ENCODE measurements at places on chromosomes 1 and 21.
A peak's percentile ranks its signal among the peaks of the same experiment; 100 is the strongest.

- no peak for DNase-seq
Measured at GRCh38 chr1:91696321-91696720, 189.6 kb downstream of the TGFBR3 start.

- DNase-seq, result no peak
Measured at GRCh38 chr21:43193651-43194302, 25.0 kb downstream of the CRYAA start.

GRCh38 chr1:232624546-232625281 lies 5.2 kb downstream of the SIPA1L2 start:
- no peak for DNase-seq

DNA sequence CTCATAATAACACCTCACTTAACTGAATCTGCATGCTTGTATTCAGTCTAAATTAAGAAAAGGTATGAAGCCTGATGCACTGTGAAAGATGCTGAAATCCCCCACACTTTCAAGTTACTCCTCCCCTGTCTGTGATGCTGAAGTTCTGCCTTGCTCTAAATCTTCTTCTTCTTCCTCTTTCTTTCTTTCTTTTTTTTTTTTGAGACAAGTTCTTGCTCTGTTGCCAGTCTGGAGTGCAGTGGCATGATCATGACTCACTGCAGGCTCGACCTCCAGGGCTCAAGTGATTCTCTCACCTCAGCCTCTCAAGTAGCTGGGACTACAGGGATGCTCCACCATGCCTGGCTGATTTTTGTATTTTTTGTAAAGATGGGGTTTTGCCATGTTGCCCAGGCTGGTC lies 231.0 kb upstream of the B3GALT2 start:
- no peak for DNase-seq

GRCh38 chr21:16078382-16078781 lies 348.6 kb downstream of the USP25 start:
- DNase-seq, result no peak

DNA sequence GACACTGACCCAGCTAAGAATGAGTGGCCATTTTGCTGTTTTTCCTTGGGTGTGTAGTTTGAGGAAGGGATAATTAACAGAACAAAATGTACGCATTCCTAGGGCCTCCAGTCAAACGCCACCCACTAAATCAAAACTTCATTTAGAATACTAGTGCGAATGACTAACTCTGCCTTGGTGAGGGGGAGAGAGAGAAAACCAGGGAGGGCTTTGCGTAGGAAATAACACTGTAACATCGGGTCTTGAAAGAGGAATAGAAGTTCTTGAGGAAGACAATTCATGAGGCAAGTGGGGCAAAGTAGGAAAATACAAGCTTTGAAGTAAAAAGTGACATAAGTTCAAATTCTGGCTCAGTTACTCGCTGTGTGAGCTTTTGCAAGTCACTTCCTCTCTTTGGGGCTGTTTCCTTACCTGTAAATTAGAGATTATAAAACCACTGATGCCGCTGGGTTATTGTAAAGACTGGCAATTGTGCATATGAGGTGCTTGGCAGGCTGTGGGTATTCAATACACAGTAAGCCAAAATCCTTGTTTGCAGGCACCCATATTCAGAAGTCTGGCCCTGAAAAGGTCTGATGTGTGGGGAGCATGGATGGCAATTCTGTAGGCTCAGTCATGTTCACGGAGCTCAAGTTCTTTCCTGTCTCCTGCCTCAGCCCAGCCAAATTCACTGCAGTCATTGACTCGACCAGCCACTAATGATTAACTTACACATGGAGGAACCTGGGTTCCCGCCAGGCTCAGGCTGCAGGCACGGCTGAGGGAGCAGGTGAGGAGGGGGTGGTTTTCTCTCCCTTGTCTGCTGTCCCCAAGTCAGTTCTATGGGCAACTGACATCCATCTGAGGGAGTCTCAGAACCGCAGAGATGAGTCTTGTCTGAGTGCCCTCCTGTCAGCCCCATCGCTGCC lies 140.3 kb upstream of the CSF3R start:
- no peak for DNase-seq

DNA sequence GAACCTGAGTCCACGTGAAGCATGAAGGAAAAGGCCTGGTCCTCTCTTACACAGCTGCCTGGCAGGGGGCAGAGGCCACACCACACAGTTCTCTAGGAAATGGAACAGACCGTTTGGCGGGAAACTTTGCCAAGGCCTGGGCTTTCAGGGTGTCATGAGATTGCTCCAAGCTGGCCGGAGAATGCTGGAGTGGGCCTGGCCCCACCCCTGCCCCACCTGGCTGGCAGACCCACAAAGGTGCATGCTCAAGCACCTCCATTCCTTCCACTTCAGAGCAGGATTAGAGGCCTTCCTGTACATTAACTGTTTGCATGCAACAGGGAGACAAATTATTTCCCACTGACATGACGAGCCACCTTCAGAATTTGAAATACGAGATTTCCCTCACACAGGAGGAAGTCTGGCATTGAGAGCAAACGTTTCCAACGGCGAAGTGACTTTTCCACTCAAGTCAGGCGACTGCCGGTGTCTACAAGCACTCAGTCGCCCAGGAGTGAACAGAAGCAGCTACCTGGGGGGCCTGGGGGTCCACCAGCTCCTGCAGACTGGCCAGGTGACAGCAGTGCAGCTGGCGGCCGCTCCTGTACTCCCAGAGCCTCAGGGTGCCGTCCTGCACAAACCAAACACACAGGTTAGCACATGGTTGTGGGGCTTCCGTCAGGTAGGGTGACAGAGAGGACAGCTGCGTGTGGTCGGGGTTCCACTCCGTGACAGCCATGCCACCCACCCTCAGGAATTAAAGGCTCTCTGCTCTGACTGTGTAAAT lies 24.0 kb downstream of the WDR4 start:
- no peak for DNase-seq

GRCh38 chr21:14737922-14738321 lies 191.8 kb upstream of the SAMSN1 start:
- DNase-seq, result peak; percentile 33

DNA sequence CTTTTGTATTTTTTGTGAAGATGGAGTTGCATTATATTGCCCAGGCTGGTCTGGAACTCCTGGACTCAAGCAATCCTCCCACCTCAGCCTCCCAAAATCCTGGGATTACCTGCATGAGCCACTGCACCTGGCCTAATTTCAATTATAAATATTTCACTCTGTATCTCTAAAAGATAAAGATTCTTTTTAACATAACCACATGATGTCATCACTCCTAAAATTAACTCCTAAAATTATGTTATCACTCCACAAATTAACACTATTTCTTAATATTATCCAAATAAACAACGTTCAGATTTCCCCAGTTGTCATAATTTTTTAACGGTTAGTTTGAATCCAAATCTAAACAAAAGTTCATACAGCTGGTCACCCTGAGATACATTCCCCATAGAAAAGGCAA lies 43.0 kb downstream of the DESI2 start:
- no peak for DNase-seq

GRCh38 chr1:21922090-21923013 lies 14.8 kb downstream of the HSPG2 start:
- DNase-seq, result no peak

DNA sequence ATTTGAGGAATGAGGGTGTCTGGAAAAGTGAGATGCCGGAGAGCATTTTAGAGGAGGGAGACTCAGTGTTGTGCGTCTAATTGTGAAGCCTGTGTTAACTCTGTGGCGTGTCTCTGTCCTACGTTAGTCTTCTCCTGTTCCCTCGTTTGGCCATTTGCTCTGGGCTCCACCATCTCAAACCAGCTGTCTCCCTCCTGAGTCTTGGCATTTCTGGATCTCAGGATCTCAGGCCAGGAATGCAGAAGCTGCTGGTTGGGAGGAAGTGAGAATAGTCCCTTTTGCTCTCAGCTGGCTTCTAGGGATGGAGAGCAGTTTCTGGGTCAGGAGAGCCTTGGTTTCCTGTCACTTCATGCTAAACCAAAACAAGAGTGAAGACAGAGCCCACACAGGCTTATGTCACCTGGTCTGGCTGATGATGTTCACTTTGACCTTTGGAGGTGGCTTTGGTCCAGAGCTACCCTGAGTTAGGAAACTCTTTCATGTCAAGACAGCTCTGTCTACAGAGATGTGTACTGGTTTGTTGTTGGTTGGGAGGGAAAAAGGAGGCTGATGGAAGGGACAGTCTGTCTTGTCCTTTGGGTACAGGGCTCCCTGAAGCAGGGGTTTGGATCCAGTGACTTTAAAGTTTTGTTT lies 859 bp downstream of the NFASC start:
- DNase-seq, result no peak
